HAP-1 (cell line): ENCODE measurements at places on chromosomes 4 and X.

- no peak for DNase-seq
Observed at GRCh38 chrX:20499763-20500162, 233.1 kb upstream of the RPS6KA3 start.

- no peak for DNase-seq
Observed at GRCh38 chr4:47741200-47741599, 96.7 kb downstream of the CORIN start.

- no peak for DNase-seq
Observed at GRCh38 chr4:73161527-73162185, 92.1 kb upstream of the COX18 start.

GRCh38 chr4:134888156-134888555 lies 686.6 kb upstream of the PABPC4L start:
- DNase-seq = no peak

GRCh38 chr4:145414841-145415240 lies 66.8 kb upstream of the SMAD1 start:
- DNase-seq = no peak

- DNase-seq = no peak
Observed at GRCh38 chr4:78171482-78171881, 114.4 kb downstream of the FRAS1 start.

GRCh38 chrX:18051690-18052089 lies 169.0 kb downstream of the BEND2 start:
- DNase-seq = no peak

- peak; percentile 81 for DNase-seq
Observed at GRCh38 chr4:15655223-15656037, at the start of gene FBXL5. TSS of gene FBXL5 (minus strand) at chr4:15655357. CDS start at chr4:15655287, 70 bp downstream.

DNA sequence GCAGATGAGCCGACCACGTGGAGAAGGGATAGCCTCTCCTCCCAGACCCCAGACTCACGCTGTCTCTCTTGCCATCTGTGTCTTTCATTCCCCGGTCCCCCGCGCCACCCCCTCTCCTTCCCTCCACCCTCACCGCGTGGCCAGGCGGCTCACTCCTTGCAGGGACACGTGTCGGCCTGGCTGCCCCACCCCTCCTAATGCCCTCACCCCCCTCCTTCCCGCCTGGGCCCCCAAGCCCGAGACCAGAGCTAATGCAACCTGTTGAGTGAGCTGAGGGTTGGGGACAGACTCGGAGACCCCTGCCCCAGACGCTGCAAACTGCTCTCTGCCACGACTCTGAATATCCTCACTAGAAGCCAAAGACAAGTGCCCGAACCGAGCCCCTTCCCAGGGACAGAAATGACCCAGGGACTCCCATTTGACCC lies 1.8 kb downstream of the SLC38A5 start:
- DNase-seq = peak; percentile 84

GRCh38 chr4:185502386-185502785 lies 30.9 kb upstream of the CCDC110 start:
- DNase-seq = no peak

- DNase-seq = no peak
Observed at GRCh38 chr4:113574636-113575103, 186.9 kb downstream of the CAMK2D start.

DNA sequence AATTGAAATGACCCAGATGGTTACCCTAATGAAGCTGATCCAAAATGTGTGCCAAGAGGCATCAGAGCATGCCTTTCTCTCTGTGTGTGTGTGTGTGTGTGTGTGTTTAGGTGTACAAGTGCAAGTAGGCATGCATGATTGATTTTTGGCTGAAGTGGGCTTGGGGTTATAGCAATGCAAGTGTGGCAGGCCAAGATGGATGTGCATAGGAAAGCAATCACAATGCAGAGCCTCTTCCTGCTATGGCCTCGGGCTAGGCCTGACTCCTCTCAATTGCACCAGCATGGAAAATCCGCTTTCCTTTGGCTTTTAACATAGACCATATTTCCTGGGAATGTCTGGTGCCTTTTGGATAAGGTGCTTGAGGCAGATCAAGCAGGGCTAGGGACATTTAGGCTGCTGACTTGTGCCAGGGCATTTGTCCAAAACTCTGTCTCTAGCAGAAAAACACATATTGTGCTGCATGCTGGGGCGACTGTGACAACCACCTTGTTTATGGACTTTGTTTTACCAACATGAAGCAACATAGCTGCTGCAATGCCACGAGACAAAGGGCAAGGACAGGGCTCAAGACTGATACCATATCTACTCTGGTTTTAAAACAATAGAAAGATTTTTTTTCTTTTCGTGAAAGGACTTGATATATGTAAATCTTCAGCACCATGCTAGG lies 395.7 kb downstream of the RAPGEF2 start:
- DNase-seq = no peak

- DNase-seq = no peak
Observed at GRCh38 chr4:118883861-118884260, 4.8 kb upstream of the SYNPO2 start.

DNA sequence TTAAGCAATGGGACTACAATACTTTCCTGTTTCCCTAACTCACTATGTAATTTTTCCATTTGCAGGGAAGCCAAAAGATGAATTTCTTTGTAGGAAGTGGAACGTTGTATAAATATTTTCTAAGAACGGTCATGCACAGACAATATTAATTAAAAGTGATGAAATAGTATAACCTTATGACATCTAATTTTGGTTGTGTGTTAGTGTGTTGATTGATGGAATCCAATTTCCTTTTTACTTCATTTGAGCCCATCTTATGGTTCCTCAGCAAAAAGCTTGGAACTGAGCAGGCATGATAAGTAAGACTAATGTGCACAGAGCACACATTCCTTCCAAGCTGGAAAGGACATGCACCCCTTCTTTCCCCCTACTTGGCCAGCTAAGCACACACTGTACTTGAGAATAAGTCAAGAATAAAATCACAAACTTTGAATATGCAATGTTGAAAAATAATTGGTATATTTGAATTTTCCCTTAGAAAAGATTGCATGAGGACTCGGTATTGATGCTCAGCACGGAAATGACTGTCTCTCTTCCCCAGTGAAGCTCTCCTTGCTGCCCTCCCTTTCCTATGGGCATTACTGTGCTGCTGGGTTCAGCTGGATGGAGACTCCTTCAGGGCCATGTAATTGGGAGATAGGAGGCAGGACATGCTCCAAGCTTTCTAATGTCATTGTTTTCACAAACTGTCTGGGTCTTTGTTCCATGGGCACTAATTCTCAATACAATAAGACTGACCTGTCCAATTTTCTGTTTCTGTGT lies 19.2 kb upstream of the PDLIM3 start:
- DNase-seq = no peak
